ENCODE measurements at places on chromosomes 7 and 10.

- DNase-seq, result no peak
These were observed 47.9 kb upstream of the SLC35B4 start for GRCh38 chr7:134364619-134365037.

GRCh38 chr7:47493976-47494911, 87.7 kb downstream of the TNS3 start:
- DNase-seq, result no peak

GRCh38 chr7:22061775-22062174, 116.1 kb upstream of the CDCA7L start:
- no peak for DNase-seq

DNA sequence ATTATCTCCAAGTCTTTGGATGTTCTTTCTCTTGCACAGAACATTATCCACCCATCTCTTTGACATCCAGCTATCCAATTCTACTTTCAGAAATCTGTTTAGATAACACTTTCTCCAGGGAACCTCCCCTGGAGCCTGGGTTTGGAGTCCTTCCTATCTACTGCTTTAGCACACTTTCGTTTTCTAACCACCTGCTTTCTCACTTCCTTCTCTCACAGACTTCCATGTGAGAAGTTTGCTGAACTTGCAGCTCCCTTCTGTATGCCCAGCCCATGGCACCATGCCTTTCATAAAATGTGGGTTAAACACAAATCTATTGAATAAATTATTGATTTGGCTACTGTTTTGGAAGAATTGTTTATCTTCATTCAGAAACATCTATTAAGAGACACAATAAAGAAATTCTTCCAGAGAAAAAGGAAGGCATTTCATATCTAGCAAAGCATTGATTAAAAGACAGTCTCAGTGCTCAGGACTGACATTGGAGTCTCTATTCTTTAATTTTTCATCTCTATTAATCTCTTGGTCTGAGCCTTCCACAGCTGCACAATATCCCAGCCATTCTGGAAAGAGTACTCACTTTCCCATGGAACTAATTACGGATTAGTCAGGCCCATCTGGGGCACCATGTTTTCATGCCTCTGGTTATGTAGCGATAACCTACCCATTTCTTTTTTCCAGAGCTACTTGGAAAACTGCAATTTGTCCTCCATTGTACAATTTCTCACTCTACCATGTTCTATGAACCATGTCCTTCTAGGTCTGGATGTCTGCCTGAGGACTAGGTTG, 1077.3 kb downstream of the SORCS3 start:
- DNase-seq, result no peak

GRCh38 chr7:16061630-16062029, 359.7 kb downstream of the CRPPA start:
- DNase-seq, result no peak

DNA sequence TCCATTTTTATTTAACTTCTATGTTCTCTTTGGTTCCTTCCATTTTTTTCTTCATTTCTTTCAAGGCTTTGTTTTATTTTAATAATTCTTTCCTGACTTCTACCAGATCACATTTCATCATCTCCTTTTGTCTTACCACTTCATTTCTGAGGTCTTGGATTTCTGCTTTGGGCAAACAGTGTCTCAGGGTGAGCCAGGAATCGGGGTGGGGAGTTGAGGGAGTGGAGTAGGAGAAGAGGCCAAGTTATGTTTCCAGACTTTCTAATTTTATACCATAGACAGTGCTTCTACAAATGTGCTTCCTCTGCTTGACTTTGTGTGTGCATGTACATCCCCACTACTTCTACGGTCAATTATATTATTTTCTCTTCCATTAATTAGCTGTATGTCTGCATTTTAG, 112.1 kb downstream of the PRKG1 start:
- no peak for DNase-seq

DNA sequence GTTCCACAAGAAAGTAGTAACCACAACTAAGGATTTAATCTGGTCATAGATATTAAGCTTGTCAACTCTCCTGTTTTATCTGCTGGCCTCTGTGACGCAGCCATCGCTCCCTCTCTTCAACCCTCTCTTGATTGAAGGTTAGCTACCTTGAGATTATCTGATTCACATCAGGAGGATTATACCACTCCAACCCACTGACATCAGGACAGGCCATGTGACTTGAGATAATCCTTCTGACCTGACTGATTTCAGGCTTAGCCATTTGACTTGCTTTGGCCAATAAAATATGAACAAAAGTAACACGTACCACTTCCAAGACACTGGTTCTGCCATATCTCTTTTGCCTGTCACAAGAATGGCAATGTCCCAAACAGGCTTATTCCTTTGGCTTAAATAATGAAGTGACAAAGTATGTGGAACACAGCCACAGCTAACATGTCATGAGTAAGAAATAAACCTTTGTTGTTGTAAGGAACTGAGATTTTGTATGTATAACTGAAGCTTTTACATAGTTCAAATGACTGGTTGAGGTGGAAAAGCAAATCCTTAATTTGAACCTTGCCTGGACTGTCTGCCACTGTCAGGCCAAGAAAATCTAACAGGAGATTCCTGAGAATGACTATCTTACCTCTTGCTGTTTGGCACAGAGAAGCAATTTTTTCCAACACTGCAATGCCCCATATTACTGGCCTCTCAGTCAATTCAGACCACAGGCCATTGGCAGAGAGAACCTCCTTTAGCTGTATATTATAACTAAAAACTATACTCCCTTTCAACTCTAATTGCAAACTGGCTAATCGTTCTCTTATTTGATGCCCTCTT, 13.9 kb downstream of the ZNF438 start:
- no peak for DNase-seq

- no peak for DNase-seq
These were observed 217.6 kb downstream of the GFRA1 start for GRCh38 chr10:116055252-116055916.

GRCh38 chr10:101768791-101769170, 7.1 kb downstream of the FGF8 start:
- no peak for DNase-seq

DNA sequence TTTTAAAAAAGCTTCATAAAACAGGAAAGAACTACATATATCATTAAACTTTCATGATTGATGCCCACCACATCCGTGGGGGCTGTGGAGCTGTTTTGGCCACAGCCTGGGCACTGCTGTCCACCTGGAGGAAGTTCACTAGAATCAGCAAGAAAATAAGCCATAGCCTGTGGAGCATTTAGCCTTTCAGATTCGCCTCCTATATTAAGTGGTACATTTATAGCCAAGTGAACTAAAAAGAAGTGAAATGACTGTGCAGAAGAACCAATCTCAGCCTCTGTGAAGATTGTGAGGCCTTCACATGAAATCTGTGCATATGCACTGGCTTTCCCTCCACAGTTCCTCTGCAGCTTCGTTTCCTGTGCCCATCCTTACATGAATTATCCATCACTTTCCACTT, 23.5 kb downstream of the WNT16 start:
- no peak for DNase-seq

GRCh38 chr7:6162331-6162620, 110.1 kb downstream of the CYTH3 start:
- DNase-seq, result no peak
